ENCODE measurements at places on chromosomes 3 and 15. TPM values are rescaled to one million over a fixed set of nuclear protein-coding genes. Genes with fewer than 3 reads are reported as not detected.

CFAP91 gene
- 7.4 TPM for polyA plus RNA-seq

PCLAF gene
- polyA plus RNA-seq, result 39.1 TPM

HACL1 gene
- polyA plus RNA-seq, result 24.2 TPM

TGM5 gene
- polyA plus RNA-seq, result not detected

FGF12 gene
- 3.0 TPM for polyA plus RNA-seq

CCK gene
- polyA plus RNA-seq, result 3.5 TPM

PBRM1 gene
- polyA plus RNA-seq, result 17.0 TPM

P2RY12 gene
- not detected for polyA plus RNA-seq

BBX gene
- polyA plus RNA-seq, result 7.1 TPM

HRG gene
- polyA plus RNA-seq, result not detected

C3orf85 gene
- polyA plus RNA-seq, result not detected

IGSF11 gene
- polyA plus RNA-seq, result 3.8 TPM

RARB gene
- 0.15 TPM for polyA plus RNA-seq

CELSR3 gene
- polyA plus RNA-seq, result 17.5 TPM

WNT5A gene
- polyA plus RNA-seq, result 3.9 TPM

CCRL2 gene
- polyA plus RNA-seq, result not detected

AMOTL2 gene
- polyA plus RNA-seq, result 33.5 TPM

RHOV gene
- 1.5 TPM for polyA plus RNA-seq

CACNA1D gene
- polyA plus RNA-seq, result 2.5 TPM

LAMB2 gene
- polyA plus RNA-seq, result 224 TPM

TGM4 gene
- polyA plus RNA-seq, result 0.02 TPM

HCLS1 gene
- polyA plus RNA-seq, result 0.53 TPM

SERINC4 gene
- polyA plus RNA-seq, result 0.14 TPM
